ENCODE measurements at places on chromosomes 12 and 14. TPM values are rescaled to one million over a fixed set of nuclear protein-coding genes. Genes with fewer than 3 reads are reported as not detected.

DNA sequence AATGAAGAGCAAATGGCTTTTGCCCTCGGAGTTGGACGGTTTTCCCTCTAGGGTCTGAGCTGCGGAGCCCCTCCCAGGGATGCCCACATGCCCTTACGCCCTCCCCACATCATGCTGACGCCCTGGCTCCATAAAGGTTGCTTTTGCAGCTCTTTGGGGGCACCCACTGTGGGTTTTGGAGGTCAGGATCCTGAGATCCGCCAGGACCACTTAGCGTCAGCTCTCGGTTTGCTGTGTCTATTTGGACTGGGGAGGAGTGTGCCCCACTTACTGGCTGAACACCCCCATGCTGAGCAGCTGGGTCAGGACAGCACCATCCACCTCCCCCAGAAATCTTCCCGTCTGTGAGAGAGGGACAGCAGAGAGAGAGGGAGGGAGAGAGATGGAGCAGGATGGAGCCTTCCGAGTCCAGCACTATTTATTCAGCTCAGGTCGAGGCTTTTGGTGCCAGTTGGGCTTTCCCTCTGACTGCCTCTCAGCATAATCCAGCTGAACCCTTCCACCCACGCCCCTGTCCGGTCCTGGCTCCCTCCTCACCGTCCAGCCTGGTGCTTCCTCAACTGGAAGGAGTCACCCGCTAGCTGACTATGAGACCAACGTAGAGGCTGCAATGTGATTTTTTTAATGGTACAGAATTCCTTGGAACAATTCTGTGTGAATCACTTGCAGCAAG lies 18.9 kb upstream of the LRTM2 start:
- H3K27ac ChIP-seq: no peak overlapping the region
- H3K36me3 ChIP-seq: no peaks in the 10 kb centered on the region
- H3K4me3 ChIP-seq: no peak overlapping the region
- no peaks in the 10 kb centered on the region for H3K27me3 ChIP-seq

DNA sequence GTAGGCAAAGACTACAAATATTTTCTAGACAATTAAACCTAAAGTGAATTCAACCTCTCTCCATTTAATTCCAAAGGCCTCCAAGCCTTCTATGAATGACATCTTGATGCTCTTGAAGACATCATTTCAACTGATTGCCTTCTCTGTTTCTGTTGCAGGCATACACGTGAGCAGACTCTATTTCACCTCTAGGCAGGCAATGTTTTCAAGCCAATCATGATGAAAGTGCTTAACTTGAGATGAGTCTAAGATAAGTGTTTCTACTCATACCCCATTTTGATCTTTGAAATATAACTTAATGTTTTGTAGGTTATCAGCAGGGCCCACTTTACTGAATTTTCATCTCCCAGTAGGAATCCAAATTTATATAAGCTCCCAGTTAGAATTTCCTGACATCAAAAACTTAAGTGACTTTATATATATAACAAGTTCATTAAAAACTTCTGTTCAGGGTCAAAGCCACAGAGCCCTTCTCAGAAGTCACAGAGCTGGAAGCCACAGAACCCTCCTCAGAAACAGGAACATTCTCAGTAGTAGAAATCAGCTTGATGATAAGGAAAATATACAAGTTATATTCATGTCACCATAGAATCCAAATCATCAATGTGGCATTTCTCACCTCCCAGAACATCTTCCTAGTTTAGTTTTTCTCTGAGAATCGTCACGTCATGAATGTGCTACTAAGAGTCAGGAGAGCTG lies 108.5 kb downstream of the PHLDA1 start:
- H3K36me3 ChIP-seq: no peaks in the 10 kb centered on the region
- no peak for DNase-seq
- no peak overlapping the region for H3K27ac ChIP-seq
- no peaks in the 10 kb centered on the region for H3K27me3 ChIP-seq

GRCh38 chr12:1517007-1517406 lies 77.4 kb downstream of the FBXL14 start:
- no peak overlapping the region for H3K27ac ChIP-seq
- no peaks in the 10 kb centered on the region for H3K4me1 ChIP-seq
- H3K4me3 ChIP-seq: no peak overlapping the region
- no peak for DNase-seq
- H3K27me3 ChIP-seq: no peaks in the 10 kb centered on the region

GRCh38 chr12:76874491-76875190 lies 4.2 kb downstream of the CSRP2 start:
- H3K4me1 ChIP-seq: no peaks in the 10 kb centered on the region
- no peaks in the 10 kb centered on the region for H3K27me3 ChIP-seq
- no peak overlapping the region for H3K27ac ChIP-seq
- no peak for DNase-seq

DNA sequence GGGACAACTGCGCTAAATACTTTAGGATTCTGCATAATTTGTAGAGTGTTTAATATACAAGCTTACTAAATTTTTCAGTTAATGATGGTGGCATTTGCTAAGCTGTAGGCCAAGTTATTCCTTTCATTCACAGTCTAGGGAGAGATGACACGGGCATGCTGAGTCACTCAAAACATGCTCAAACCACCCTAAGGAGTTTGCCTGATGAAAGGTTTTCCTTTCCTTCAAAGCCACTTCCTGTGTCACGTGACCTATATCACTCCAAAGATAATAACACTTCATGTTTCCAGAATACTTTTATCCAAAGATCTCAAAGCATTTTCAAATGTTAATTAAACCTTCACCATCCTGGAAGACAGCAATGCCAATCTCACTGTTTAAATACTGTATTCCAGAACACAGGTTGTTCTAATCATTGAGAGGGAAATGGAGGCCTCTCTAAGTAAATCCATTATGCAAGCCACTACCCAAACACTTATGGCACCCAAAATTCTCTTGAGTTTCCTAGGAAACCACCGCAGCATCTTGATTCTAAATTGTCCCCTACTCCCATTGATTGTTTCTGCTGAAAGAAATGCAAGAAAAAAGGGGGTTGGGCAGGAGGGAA lies 207.0 kb upstream of the CDKN3 start:
- no peak overlapping the region for H3K4me3 ChIP-seq
- H3K4me1 ChIP-seq: no peaks in the 10 kb centered on the region
- no peak overlapping the region for H3K27ac ChIP-seq
- DNase-seq: no peak
- H3K36me3 ChIP-seq: no peaks in the 10 kb centered on the region
- H3K27me3 ChIP-seq: no peaks in the 10 kb centered on the region

FSCB gene
- total RNA-seq: not detected

SCNN1A gene
- total RNA-seq: 275 TPM

- H3K27ac ChIP-seq: peak overlapping the region; percentile 60
- H3K27me3 ChIP-seq: no peaks in the 10 kb centered on the region
- peak; percentile 48 for DNase-seq
- peak overlapping the region; percentile 2 for H3K4me3 ChIP-seq
- H3K4me1 ChIP-seq: peaks cover 5% of the 10 kb centered on the region
These were observed 79.9 kb downstream of the BCL11B start for GRCh38 chr14:99192028-99192621.

DNA sequence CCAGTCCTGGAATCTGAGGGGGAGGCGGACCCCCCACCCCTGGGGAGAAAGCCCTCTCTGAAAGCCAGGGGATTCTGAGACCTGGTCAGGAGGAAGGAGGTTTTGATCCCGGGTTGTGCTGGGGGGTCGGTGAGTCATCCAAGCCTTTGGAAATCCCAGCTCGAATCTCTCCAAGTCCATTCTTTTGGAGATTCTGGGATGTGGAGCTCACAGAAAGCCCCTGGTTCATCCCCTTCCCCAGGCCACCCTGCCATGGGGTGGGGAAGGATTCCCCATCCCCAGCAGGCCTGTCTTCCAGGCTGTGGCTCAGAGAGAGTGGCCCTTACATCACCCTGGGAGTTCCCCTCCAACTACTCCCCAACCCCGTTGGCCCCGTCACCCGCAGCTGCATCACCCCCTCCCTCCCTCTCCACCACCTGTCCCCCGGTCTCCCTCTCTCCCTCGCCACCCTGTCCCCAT lies 14.3 kb downstream of the EXOC3L4 start:
- H3K4me1 ChIP-seq: peaks cover 6% of the 10 kb centered on the region
- H3K4me3 ChIP-seq: no peak overlapping the region
- no peaks in the 10 kb centered on the region for H3K27me3 ChIP-seq
- H3K27ac ChIP-seq: peak overlapping the region; percentile 11
- H3K36me3 ChIP-seq: no peaks in the 10 kb centered on the region
- no peak for DNase-seq

DNA sequence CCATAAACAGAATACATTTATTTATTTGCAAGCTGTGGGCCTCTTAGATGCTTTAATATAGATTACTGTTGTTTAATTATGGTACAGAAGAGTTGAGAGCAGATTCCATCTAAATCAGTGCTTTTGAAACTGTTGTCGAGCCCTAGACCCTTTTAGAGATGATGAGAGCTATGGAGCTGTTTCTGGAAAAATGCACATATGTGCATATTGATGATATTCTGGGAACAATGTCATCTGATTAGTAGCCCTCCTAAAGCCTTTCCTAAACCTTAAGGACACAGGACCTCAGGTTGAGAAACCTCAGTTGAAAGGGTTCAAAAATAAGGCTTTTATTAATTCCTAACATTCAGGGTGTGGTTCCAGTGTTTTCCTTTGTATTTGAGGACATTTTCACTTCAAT lies 11.7 kb downstream of the PRKCH start:
- DNase-seq: no peak
- H3K27me3 ChIP-seq: no peaks in the 10 kb centered on the region
- no peak overlapping the region for H3K4me3 ChIP-seq
- H3K36me3 ChIP-seq: no peaks in the 10 kb centered on the region
- H3K27ac ChIP-seq: peak overlapping the region; percentile 65

IRF9 gene
- total RNA-seq: 219 TPM

- no peaks in the 10 kb centered on the region for H3K27me3 ChIP-seq
- no peak for DNase-seq
- no peaks in the 10 kb centered on the region for H3K36me3 ChIP-seq
- no peaks in the 10 kb centered on the region for H3K4me1 ChIP-seq
These were observed 334.9 kb upstream of the PRICKLE1 start for GRCh38 chr12:42924482-42924881.

GRCh38 chr12:110343736-110344555 lies 59.6 kb downstream of the ANAPC7 start:
- no peaks in the 10 kb centered on the region for H3K4me1 ChIP-seq
- peak; percentile 13 for DNase-seq
- H3K27me3 ChIP-seq: no peaks in the 10 kb centered on the region
- H3K36me3 ChIP-seq: peaks cover 5% of the 10 kb centered on the region
- H3K4me3 ChIP-seq: no peak overlapping the region

KRT79 gene
- not detected for total RNA-seq

DNA sequence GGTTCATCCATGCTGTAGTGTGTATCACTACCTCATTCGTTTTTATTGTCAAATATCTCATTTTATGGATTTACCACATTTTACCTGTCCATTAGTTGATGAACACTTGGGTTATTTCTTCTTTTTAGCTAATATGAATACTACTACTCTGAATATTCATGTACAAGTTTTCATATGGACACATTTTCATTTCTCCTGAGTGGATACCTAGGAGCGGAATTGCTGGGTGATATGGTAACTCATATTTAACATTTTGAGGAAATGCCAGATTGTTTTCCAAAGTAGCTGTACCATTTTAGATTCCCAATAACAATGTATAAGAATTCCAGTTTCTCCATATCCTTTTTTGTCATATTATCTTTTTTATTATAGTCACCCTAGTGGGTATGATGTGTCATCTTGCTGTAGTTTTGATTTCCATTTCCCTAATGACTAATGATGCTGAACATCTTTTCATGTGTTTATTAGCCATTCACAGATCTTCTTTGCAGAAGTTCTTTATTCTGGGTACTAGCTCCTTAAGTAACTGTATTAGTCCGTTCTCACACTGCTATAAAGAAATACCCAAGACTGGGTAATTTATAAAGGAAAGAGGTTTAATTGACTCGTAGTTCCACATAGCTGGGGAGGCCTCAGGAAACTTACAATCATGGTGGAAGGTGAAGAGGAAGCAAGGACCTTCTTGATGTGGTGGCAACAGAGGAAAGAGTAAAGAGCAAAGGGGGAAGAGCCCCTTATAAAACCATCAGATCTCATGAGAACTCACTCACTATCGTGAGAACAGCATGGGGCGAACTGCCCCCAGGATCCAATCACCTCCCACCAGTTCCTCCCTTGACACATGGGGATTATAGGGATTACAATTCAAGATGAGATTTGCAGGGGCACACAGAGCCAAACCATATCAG lies 11.9 kb downstream of the NRDE2 start:
- H3K4me3 ChIP-seq: no peak overlapping the region
- no peak overlapping the region for H3K27ac ChIP-seq
- H3K36me3 ChIP-seq: no peaks in the 10 kb centered on the region
- DNase-seq: no peak
- no peaks in the 10 kb centered on the region for H3K27me3 ChIP-seq

TTC9 gene
- 0.35 TPM for total RNA-seq

PTPRB gene
- total RNA-seq: 38.8 TPM

DNA sequence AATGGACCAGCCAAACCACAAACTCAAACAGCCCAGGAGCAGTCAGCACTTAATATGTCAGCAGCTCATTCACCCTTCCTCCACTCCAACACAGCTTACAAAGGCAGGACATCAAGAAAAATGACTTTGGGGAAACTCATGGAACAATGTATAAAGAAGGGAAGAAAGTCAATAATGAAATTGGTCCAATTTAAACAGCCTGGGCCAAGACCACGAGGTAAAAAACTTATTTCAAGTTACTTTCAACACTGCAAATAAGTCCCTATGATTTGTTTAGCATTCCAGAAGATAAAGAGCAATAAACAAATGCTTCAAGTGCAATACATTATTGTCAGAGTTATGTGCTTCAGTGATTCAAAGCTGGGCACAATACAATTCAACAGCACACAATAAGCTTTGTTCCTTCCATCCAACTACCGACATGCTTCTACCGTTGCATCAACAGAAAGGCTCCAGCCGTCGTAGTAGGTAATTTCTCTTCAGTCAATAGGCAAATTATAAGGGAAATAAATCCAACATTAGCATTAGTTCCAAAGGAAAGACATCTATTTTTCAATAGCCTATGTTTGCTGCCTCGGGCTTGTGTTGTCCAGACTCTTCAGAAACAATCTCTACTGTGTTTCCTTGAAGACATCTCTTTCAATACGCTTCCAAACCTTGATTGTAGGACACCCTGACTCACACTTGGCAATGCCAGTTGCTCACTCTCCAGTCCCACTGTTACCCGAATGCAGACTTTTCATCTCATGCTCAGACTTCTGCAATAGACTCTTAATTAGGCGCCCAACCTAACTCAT lies 225.7 kb downstream of the NUAK1 start:
- no peaks in the 10 kb centered on the region for H3K27me3 ChIP-seq
- H3K4me1 ChIP-seq: no peaks in the 10 kb centered on the region
- H3K27ac ChIP-seq: no peak overlapping the region
- DNase-seq: no peak
- no peaks in the 10 kb centered on the region for H3K36me3 ChIP-seq
- no peak overlapping the region for H3K4me3 ChIP-seq

OR4E2 gene
- total RNA-seq: not detected

- no peak for DNase-seq
- no peaks in the 10 kb centered on the region for H3K36me3 ChIP-seq
These were observed 77.0 kb downstream of the SLC25A47 start for GRCh38 chr14:100400115-100400514.

- no peak overlapping the region for H3K27ac ChIP-seq
- H3K36me3 ChIP-seq: no peaks in the 10 kb centered on the region
These were observed 227.0 kb downstream of the ANO2 start for GRCh38 chr12:5718073-5718472.

Measured in Peyer's patch (tissue), 4 donors.